ENCODE measurements at places on chromosomes 11 and 22.

DNA sequence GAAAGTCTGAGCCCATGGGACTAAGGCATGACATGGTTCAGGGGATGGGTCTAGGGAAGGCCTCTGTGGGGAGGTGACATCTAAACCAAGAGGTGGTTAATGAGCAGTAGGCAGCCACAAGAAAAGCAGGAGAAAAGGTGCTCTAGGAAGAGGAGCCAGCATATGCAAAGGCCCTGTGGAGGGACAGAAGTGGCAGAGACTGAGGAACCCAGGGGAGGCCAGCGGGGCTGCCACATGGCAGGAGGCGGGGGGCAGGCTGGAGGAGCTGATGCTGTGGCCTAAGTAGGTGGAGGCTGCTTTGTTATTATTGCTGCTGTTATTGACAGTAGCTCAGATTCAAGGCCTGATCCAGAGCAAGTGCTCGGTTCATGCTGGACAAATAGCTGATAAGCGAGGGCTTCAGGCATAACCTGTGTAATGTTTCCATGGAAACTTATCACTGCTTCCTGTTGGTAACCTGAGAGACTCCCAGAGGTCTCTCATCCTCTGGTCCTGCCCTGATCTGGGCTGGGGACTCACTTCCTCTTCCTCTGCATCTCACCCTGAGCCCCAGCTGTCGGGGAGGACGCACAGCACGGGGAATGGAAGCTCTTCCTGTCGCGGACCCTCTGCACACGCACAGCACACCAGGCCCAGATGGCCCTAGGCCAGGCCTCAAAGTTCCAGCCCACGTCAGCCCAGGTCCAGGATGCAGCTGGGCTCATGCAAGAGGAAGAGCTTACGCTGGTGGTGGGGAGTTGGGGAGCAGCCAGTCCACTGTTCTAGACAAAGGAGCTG lies 75.2 kb upstream of the TP53I11 start:
- DNase-seq, result no peak

- DNase-seq, result no peak
Measured at GRCh38 chr11:134276396-134277182, 410 bp downstream of the GLB1L3 start.

GRCh38 chr11:113045146-113045545 lies 83.9 kb downstream of the NCAM1 start:
- DNase-seq, result no peak

DNA sequence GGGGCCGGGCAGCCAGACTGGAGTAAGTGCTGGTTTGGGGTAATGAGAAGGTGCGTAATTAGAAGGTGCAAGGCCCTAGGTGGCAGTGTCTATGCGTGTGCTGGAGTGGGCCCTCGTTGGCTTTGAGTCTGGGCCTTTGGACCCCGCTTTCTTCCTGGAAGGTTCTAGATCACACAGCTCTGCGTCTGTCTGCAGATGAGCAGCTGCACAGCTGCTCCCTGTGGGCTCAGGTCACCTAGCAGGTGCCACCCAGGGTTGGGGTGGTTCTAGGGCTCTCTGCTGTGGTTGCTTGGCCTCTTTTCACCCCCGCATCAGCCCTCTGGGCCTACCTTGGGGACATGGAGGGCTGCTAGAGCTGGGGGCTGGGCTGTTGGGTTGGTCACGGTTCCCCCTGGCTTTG lies 10.3 kb downstream of the RELT start:
- DNase-seq, result peak; percentile 45

GRCh38 chr11:94303966-94304958 lies at the start of gene IZUMO1R:
IZUMO1R (plus strand) TSS chr11:94304580; CDS start chr11:94305637, 1,057 bp downstream.
- DNase-seq, result no peak

GRCh38 chr11:122085712-122086111 lies 30.3 kb downstream of the BLID start:
- DNase-seq, result no peak

DNA sequence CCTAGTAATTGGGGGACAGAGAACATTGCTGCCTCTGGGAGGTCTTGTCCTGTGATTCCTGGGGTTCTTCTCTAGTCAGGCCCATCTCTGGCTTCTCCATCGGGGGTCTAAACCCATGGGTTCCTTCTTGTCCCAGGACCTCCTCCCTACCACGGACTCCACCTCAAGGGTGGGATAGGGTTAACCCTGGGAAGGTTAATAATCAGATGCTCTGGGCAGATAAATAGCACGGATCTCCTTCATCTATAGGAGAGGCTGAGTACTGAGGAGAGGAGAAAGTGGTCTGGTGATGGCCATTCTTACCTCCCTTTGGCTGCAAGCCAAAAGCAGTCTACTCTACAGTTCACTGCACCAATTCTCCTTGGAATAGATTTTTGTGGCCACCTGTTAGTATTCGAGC lies 10.5 kb downstream of the HEPHL1 start:
- no peak for DNase-seq

DNA sequence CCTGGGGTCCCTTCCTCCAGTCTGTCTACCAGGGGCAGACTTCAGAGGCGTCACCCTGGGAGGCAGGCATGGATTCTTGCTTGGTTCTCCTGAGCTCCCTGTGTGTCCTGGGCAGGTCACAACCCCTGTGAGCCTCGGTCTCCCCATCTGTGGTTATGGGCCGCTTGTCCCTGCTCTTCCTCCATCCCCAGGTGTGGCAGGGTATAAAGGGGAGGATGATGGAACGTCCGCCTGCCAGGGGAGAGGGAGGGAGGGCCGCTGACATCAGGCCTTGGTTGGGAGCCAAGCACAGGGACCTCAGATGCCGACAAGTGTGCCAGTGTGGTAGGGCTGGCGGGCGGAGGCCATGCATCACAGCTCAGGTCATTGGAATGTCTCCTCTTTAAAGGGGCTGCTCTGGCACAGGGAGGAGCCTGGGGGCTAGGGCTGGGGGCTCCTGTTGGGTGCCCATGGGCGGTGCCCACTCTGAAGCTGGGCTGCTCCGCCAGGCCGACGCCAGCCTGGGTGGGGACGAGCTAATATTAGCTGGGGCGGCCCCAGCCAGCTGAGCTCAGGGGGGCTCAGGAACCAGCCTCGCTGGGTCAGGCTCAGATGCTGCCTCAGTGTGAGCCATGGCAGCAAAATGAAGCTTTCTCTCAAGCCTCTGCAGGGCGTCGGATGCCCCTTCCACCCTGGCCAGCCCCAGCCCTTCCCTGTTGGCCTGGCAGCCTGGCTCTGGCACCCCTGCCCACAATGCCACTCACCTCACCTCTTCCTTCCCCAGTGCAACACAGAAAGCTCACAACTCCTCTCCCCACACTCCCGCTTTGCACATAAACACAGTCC lies 12.8 kb downstream of the KCNC1 start:
- DNase-seq, result no peak

GRCh38 chr11:131662317-131662972 lies 292.0 kb downstream of the NTM start:
- no peak for DNase-seq

GRCh38 chr11:72239313-72239848 lies 4.6 kb downstream of the PHOX2A start:
- peak; percentile 55 for DNase-seq

GRCh38 chr22:38948181-38948940 lies 9.0 kb upstream of the APOBEC3A start:
- DNase-seq, result peak; percentile 26

GRCh38 chr11:120532082-120532831 lies 20.7 kb downstream of the GRIK4 start:
- no peak for DNase-seq

GRCh38 chr11:65354265-65355012 lies at the start of gene TIGD3:
TIGD3 (plus strand) TSS chr11:65354751; CDS start chr11:65355809, 1,058 bp downstream.
- peak; percentile 98 for DNase-seq

GRCh38 chr22:22218302-22218701 lies 26.3 kb upstream of the VPREB1 start:
- no peak for DNase-seq

- DNase-seq, result peak; percentile 57
Measured at GRCh38 chr11:79076526-79077115, 364.2 kb downstream of the TENM4 start.

- no peak for DNase-seq
Measured at GRCh38 chr11:64585150-64585549, 5.9 kb upstream of the SLC22A12 start.

DNA sequence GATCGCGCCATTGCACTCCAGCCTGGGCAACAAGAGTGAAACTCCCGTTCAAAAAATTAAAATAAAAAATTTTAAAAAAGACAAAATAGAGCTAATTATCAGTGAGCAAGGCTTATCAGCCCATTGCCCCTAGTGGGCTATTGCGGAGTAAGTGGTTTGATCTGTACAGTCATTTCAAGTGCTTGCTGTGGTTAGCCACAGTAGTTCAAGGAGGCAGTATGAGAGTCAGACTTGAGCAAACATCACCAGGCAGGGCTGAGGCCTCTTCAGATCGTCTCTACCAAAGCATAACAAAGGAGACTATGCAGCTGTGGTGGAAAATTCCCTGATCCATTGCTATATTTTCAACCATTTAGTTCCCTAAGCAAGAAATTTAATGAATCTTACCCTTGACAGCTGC lies 4.3 kb upstream of the SBF2 start:
- DNase-seq, result no peak

GRCh38 chr11:103959279-103959942 lies 77.0 kb upstream of the DDI1 start:
- no peak for DNase-seq

DNA sequence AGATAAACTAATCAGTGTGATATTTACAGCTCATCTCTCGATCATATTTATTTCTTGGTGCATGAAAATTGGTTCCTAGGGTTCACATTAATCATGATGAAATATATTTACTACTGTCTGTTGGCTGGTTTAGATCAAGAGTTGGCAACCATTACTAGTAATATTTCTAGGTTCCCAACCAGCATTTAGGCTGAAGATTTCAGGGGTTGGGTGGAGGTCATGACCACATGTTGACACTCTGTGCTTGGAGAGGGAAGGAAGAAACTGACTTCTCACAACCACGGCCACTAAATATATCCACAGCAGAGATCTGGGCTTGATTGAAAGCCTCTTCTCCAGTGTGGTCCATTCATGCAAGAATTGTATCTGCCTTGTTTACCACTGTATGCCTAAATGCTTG lies 87.9 kb downstream of the ALX4 start:
- DNase-seq, result no peak

GRCh38 chr11:34936945-34937629 lies 20.7 kb downstream of the PDHX start:
- no peak for DNase-seq

DNA sequence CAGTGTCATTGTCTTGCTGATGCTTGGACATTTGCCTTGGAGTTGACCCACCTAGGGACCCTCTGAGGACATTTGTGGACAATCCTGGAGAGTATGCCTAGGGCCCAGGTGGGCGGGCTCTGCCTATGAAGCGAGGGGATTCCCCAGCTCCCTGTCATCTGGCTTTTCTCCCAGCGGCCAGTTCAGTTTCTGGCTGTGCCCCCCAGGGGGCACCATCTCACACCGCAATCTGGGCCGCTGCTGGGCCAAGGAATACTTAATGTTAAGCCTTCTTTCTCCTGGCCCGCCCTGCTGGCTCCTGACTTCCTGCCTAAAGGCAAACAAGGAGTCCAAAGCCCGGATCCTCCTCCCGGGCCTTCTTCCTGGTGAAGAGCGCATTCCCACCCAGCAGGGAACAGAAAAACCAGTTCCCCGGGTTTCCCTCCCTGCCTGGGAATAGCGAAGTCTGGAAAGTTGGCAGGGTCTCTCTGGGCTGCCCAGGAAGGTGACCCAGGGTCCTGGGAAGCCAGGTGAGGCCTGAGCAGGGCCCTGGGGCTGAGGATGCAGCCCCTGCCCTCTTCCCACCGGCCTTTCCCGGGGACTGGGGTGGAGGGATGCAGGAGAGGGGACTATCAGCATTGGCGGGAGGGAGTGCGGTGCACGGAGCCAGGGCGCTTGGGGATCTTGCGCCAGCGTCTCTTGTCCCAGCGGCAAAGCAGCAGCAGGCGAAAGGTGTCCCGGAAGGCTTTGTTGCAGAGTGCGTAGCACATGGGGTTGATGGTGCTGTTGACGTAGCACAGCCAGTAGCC lies 11.9 kb downstream of the CHRM1 start:
- peak; percentile 88 for DNase-seq

DNA sequence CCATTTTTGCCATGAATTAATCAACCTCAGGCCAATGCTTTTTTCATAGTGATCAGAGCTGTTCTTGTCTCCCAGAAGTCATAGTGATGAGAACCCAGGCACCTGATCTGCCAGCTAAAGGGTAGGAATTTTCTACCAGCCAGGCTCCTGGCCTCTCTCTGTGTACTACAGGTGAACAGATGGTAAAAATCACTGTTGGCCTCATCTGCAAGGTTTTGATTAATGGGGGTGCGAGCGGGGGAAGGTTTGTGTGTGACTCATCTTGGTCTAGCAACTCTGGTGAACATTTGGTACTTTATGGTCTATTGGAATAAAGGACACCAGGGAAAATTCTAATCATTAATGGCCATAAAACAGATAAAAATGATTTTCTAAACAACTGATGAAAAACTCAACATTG lies 14.4 kb upstream of the APOL4 start:
- no peak for DNase-seq

DNA sequence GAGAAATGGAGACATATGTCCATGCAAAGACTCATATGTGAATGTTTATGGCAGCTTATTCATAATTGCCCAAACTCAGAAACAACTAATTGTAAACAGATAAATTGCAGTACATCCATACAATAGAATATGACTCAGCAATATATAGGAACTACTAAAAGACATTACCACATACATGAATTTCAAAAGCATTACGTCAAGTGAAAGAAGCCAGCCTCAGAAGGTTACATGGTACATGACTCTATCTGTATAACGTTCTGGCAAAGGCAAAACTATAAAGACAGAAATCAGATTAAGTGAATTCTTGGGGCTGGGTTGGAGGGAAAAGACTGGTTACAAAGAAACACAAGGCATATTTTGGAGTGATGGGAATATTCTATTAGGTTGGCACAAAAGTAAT lies 7.2 kb downstream of the KCTD21 start:
- DNase-seq, result no peak

DNA sequence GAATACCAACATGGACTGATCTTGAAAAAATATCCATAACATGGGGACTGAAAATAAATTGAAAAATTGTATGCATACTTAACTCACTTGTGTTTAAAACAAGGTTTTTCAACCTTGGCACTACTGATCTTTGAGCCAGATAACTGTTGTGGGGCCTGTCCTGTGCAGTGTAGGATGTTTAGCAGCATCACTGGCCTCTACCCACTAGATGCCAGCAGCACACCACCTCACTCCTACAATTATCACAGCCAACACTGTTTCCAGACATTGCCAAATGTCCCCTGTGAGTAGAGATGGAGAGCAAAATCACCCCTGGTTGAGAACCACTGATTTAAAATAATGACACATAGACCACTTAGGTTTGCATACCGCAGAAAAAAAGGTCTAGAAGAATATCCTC lies 45.0 kb upstream of the SLC1A2 start:
- no peak for DNase-seq

All from mucosa of descending colon (tissue), 3 donors.